ENCODE measurements at places on chromosomes 4 and X.

- peak; percentile 21 for DNase-seq
Measured at GRCh38 chrX:23756165-23756564, 13.1 kb upstream of the ACOT9 start.

DNA sequence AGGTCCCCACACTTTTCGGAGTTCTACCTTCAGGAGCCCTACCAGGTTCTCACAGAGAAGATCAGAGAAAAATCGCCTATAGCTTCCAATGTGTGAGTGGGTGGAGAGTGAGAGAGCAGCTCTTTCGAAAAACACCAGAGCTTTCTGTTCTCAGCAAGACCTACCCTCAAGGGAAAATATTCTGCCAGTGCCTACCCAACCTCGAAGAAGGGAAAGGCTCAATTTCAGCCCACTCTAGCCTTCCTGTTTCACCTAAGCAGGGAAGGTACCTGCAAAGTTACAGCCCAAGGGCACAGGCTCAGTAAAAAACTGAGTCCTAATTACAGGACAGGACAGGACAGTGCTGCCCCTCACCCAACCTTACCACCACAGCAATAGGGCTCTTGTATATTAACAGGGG lies 104.0 kb upstream of the WDR17 start:
- DNase-seq, result no peak

DNA sequence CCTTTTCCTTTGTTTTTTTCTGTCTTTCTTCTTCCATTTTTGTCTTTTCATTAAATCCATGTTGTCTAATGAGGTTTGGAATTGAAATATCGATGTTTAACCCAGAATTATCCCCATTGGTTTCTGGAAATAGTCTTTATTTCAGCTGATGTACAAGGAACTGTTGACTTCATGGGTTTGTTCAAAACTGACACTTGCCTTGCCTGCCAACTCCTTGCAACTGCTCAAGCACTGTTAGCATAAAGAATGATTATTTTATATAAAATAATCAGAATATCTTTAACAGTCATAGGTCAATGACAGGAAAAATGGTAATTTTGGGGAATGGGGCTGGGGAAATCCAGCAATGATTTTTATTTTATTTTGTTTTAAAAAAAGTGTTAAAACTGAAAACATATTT lies 359.6 kb upstream of the LCORL start:
- DNase-seq, result no peak

DNA sequence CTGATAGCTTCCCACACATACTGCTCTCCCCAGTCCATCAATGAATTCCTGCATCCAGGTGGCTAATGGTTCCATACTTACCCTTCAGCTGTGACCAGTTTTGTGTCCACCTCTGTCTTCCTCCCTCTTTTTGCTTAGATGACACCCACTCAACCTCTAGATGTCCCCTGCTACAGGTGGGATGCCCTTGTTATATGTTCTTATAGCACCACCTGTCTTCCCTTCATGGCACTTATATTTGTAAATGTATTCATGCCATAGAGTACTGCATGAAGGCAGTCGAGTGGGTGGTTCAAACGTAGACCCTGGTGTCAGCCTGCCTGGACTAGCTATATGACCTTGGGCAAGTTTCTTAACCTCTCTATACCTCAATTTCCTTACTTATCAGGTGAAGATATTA lies 6.5 kb upstream of the USP46 start:
- no peak for DNase-seq

DNA sequence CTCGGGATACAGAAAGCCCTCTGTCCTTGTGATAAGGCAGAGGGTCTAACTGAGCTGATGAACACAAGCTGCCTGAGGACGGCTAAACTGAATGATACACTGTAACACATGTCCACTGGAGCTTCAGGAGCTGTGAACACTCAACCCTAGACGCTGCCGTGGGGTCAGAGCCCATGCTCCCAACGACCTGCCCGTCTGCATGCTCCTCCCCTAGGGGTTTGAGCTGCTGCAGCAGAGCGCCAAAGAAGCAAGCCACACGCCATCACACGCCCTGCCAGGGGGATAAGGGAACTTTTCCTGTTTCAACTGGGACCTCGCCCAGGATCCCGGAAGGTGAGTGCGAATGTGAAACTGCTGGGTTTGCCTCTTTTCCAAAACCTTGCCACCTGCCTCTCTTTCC lies 361.8 kb downstream of the FAT4 start:
- DNase-seq, result no peak

DNA sequence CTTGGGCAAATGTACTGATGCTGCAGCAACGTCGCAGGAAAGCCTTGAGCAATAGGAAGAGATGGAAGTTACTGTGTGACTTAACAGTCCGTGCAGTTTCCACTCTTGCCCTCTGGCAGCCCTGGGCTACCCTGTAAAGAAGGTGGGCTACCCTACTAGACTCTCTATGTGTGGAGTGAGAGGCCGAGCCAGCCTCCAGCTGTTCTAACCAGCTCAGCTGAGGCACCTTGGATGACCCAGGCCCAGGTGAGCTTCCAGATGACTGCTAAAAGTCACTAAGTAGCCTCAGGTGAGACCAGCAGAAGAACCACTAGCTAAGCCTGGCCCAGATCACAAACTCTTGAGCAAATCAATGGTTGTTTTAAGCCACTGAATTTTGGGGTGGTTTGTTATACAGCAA lies 34.9 kb upstream of the PPP2R2C start:
- DNase-seq, result no peak

DNA sequence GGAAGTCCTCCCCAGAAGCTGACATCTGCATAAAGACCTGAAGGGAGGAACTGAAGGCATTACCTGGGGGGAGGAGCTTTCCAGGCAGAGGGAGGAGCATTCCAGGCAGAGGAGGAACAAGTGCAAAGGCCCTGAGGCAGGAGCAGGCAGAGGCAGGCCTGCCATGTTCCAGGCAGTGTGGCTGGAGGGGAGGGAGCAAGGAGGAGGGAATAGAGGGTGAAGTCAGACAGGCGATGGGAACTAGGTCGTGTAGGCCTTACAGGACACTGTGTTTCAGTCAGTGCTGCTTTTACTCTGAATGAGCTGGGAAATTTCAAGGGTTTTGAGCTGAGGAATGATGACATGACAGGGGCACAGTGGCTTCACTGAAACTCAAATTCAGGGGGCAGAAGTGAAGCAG lies 292.7 kb downstream of the BCOR start:
- no peak for DNase-seq

DNA sequence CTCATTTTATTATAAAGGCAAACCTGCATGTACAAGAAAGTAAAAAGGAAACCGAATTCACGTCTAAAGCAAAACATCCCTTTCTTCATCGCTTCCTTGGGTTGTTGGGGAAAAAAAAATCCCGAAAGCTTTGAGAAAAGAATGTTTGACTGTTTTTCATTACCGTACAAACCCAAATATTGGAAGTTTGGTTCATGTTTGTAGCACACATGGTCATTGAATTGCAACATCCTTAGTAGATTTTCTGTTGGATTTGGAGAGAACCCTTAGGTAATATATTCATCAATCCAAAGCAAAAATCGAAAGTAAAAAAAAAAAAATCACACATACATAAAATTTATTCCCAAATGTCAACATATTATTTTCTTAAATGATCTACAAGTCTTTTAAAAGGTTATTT lies 420.3 kb downstream of the MAPK10 start:
- no peak for DNase-seq

DNA sequence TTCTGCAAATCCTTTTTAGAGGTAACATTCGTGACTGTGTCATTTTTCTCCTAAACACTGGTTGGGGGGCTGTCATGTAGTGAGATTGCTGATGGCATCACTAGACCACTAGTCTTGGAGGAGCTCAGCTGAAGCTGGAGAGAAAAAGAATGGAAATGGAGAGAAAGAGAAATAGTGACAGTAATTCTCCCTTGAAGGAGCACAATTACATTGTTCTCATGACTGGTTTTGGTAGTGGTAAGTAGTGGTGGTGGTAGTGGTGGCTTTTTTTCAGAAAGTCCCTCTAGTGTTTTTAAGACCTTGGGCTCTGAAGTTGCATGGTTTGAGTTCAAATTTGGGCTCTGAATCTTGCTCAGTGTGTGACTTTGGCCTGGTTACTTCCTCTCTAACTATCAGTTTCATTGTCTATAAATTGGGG lies 99.8 kb downstream of the LARP7 start:
- no peak for DNase-seq

DNA sequence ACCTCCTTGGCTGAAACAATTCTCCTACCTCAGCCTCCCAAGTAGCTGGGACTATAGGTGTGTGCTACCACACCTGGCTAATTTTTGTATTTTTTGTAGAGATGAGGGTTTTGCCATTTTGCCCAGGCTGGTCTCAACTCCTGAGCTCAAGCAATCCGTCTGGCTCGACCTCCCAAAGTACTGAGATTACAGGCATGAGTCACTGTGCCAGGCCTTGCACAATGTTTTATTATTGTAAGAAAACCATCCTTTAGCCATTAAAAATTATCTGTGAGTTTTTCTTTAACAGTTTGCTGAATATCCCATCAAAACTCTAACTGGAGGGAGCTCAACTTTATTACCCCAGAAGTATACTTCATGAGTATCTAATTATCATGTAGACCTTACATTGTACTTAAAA lies 900.3 kb downstream of the PCDH7 start:
- no peak for DNase-seq

DNA sequence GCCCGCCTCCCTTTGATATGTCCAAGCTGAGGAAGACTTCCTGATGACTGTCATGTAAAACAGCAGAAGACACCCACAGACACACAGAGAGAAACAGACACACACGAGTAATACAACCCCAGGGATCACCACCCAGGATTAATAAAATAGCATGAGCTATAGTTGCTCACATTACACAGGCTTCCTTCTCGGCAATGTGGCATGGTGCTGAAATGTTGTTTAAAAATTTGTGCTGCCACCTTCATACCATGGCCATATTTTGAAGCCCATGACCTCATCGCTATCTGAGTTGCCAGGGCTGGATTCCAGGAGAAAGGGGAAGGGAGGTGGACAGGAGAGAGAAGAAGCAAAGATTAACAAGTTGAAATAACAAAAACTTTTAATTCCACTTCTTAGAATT lies 111.7 kb downstream of the SYNPO2 start:
- no peak for DNase-seq

DNA sequence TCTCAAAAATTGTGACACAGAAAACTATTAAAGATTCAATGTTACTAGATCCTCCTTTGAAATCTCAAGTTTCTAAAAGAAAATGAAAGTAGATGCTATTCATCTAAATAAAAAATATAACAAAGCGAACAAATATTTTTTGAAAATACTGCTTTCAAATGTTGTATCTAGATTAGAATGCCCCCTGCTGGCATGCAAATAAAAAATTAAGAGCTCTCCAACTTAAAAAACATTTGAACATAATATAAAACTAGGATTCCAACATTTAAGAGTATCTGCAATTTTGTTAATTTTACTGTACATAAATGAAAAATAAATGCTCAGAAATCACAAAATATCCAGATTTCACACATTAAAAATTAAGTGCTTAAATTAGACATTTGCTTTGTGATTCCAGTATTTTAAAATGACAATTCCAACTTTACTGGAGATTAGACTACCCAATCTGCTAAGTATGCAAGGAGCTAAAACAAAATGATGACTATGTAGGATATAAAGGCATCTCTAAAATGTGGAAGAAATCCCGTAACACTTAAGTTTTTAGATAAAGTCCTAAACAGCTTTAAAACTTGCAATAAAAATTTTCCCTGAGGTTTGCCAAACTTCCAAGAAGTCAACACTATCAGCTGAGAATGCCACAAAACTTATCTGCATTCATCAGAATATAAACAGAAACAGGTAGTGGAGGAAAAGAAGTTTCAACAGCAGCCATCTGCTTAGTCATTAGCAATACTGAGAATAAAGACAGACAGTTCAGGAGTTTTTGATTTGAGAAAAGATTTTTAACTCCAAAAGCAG lies 32.7 kb downstream of the DHX15 start:
- no peak for DNase-seq

- no peak for DNase-seq
Measured at GRCh38 chr4:53732661-53733060, 141.4 kb upstream of the LNX1 start.

DNA sequence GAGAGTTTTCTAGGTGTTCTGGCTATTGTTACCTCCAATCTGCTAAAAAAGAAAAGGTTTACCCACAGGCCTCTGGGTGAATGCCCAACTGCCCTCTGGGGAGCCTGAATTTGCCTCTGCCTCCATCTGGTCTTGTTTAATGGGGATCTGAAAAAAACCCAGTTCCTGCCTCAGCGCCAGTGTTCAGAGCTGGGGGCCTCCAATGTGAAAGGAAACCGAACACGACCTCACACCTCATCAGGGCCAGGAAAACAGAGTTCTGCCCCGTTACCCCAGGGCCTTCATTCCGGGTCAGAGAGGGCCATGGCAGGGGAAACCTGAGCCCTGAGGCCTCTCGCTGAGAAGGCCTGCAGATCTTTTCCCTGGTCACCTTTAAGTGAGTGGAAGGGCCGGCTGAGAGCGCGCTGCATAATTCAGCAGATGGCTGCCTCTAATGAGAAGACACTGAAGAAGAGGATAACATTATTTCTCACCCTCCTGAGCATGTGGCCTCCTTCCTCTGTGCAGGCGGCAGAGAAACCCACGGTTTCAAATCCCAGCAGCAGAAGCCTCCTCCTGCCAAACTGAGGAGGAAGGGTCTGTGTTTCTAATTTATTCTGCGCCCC lies 6.8 kb downstream of the SEPTIN6 start:
- DNase-seq, result no peak

DNA sequence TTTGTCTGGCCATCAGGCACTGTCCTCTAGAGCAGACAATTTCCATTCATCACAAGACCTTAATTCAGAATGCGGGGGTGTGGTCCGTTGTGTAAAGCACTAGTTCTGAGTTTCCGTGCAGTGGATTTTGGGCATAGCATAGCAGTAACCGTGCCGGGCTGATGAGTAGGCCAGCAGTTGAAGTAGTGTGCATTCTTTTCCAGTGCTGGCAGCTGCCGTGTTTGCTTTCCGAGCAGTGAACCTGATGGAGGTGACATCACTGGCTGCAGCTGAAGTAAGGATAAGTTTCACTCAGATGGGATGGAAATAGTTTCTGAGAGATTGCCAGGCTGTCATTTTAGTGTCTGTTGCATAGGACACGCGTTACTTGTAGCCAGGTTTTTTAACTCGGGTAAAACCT lies 107.0 kb upstream of the STIM2 start:
- DNase-seq, result no peak

DNA sequence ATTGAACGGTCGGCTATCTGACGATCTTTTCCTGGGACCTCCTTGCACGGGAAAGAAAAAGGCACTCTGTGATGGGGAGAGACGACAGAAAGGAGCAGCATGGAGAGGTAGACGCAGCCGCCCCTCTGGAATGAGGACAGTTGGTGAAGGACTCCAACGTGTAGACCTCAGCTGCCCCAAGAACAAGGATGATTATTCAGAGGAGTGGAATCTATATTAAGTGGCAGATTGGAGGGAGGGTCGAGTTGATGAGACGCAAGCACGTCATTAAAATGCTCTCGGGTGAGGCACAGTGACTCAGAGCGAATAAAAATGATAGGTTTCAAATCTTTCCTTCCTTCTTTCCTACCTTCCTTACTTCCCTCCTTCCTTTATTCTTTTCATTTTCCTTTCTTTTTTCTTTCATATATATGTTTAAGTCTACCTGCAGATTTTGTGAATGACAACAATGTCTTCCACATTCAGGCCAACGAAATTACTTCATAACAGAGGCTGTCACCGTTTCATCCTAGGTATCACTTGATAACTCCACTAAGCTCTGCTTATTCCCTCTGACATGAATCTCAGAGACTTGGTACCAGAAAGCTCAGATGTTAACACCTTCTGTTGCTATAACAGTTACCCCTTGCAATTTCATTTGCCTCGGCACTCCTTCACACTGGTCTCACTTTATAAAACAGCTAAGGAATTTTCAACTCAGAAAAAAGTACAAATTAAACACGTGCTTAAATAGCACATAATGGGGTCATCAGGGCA lies 110.0 kb upstream of the PPARGC1A start:
- DNase-seq, result no peak

Measured in T-helper 22 cell (primary cell).